ENCODE measurements at places on chromosomes 3 and 15.

GRCh38 chr3:187210091-187210490 is 12.8 kb downstream of the RTP1 start:
- no peak for DNase-seq

DNA sequence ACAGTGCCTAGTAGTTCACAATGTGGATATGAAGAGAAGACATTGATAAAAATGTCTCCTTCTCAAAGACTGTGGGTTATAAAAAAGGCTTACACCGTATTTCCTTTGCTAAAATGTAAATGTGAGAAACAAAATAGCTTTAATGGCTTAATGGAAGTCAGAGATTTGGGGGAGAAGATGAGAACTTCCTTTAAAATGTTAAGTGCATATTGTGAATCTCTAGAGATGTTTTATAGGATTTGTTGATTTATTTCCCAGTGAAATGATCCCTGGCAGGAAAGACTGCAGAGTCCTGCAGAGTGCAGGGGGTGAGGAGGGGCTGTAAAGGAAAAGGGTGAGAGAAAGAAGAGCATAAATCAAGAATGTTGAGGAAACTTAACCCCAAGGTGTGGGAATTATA is 305.1 kb downstream of the GAP43 start:
- DNase-seq = no peak

DNA sequence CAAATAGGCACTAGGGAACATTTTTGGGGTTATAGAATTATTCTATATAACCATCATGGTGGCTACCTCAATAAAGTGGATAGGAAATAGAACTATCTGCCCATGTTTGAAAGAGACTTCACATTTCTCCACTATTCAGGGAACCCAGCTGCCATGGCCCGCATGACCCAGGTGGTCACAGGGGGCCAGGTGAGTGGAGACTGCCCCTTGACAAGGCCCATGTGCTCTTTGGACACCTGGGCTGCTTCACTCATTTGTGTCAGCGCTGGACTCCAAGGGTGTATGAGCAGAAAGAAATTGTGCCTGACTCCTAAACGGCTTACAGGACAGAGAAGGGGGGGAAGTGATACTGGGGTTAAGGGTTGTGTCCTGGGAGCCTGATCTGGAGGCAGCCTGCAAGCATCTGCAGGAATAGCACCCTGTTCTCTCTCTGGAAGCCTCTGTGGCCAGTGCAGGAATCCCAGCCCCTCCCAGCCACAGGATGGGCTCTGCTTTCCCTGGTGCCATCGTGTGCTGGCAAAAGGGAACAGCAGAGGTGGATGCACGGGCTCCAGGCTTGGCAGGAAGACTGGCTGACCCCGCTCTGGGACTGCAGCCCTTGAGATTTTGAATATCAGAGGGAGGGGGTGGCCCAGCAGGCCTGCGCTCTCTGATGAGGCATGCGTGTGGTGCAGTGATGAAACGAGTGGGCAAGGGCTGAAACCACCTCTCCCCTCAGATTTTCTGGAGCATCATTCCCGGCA is 9.1 kb upstream of the C3orf22 start:
- no peak for DNase-seq

GRCh38 chr15:83592370-83593040 is 61.4 kb upstream of the ADAMTSL3 start:
- no peak for DNase-seq

- no peak for DNase-seq
These were observed 78.1 kb downstream of the AGBL1 start for GRCh38 chr15:86157606-86158293.

GRCh38 chr15:66565741-66566144 is at the start of gene LCTL:
Gene LCTL, minus strand, starts transcription at chr15:66565998. Its CDS starts 633 bp downstream, at chr15:66565365.
- DNase-seq = no peak

DNA sequence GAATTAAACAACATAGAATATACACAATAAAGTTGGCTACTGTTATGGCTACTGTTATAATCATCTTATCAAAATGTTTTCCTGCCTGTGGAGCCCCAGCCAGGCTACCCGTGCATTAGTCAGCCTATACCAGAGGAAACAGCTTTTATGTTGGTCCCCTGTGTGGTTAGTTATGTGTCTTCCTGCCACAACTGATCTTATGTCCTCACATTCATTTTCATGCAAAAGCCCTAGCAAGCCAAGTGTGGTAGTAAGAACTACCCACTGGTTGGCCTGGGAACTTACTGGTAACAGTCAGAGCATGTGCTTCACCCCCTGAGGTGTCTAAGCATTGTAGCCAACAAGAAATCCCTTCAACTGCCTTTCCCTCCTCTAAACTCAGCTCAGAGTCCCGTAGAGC is 21.8 kb downstream of the MGLL start:
- DNase-seq = no peak

GRCh38 chr3:187281191-187281714 is 10.3 kb downstream of the MASP1 start:
- no peak for DNase-seq

DNA sequence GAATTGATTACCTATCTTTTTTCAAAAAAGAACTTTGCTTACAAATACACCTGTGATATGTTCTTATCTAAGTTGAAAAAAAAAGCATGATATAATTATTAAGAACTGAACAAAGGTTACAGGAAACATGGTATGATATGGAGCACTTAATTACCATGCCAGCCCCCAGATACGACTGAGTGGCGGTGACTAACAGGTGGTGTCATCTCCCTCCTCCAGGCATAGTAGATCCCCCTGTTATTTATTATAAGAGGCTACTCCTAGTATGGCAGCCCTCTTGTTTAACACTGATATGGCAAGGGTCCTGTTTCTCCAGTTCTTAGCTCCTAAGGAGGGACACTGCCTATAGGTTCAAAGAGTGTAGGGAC is 31.0 kb upstream of the TM4SF4 start:
- DNase-seq = no peak

GRCh38 chr3:100227511-100227921 is 33.3 kb upstream of the TBC1D23 start:
- DNase-seq = no peak

GRCh38 chr15:98807262-98807661 is 158.9 kb downstream of the IGF1R start:
- no peak for DNase-seq

DNA sequence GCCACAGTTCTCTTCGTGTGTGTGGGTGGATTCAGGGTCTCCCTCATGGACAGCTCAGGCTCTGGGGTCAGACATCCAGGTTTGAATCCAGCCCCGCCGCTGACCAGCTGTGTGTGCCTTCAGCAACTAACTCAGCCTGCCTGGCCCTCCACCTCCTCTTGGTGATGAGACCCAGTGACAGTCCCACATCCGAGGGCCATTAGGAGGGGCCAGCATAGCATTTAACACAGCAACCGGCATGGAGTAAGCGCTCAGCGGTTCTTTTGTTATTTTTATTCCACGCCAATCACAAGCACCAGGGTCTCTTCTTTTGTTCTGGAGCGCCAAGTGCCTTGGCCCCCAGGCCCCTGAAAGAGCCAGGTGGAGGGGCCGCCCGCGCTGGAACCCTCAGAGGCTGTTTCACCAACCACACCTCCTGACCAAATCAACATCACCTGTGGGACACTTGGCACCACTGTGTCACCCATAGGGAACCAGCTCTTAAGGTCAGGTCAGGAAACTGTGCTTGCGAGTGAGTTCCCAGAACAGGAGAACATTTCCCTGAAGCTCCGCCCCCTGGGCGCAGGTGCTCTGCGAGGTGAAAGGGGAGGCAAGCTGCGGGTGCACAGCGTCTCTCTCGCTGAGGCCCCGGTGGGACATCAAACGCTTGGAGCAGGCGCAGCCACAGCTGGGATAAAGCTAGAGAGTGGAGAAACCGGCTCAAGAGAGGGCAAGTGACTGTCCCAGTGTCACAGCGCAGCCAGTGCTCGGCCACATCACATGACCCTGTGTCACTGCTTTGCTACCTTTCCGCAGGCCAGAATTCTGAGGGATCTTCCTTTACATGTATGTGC is 311.3 kb downstream of the UACA start:
- DNase-seq = no peak

GRCh38 chr3:178217479-178217878 is 318.8 kb upstream of the KCNMB2 start:
- DNase-seq = no peak

DNA sequence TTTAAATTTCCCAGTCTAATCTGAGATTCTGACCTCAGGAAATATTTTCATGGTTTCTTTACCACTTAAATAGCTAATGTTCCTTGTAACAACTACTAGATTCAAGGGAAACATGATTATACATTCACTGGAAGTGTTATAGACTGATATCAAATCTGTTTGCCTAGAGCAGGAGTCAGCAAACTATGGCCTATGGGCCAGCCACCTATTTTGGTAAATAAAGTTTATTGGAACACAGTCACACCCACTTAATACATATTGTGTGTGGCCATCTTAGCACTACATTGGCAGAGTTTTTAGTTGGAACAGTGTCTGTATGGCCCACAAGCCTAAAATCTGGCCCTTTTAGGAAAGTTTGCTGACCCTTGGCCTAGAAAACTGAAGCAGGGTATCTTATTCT is 50.1 kb downstream of the GLCE start:
- DNase-seq = no peak

GRCh38 chr3:63607716-63608115 is 44.8 kb upstream of the SNTN start:
- DNase-seq = no peak

DNA sequence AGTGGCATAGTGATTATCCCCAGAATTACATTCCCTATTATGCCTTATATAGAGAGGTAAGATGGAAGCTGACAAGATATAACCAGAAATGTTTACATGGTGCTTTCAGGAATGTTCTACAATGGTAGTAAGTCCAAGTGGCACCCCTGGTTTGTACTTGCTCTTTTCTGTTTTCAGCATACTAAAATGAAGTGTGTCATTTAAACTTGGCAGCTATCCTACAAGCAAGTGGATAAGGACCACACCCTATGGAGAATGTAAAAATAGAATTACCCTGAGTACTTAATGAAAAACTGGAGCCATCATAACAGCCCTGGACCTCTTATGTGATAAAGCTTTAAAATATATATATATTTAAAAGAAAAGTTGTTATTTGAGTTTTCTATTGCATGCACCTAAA is 1012.7 kb upstream of the CADM2 start:
- no peak for DNase-seq

DNA sequence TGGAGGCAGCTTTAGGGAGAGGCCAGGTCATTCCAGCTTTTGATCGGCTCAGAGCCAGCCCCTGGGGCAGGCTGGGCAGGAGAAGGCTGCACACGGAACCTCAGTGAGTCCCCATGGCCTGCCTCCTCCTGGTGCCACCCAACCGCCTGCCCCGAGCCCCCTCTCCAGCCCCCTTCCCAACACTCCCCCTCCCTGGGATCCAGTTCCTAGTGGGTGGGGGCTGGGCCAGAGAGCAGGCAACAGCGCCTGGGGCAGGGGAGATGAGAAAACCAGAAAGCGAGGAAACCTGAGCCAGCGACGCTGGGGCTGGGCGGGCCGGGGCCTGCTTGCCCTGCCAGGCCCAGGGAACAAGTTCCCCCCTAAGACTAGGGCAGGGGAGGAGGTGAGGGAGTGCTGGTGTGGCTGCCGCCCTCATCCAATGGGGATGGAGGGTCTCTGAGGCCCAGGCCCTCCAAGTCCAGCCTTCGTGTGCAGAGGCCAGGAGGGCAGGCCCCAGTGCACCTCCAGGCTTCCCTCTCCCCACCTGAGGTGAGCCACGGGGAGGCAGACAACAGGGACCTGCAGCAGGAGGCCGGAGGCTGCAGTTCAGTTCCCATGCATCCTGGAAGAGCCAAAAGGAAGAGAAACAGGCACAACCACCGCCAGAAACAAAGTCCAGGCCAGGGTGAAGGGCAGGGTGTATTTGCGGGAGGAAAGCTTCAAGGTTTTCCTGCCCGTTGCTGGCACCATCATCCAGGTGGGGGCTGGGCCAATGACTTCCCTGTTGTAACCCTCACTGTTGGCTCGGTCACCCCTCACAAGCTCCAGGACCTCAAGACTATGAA is 4.0 kb upstream of the SEMA3F start:
- no peak for DNase-seq

DNA sequence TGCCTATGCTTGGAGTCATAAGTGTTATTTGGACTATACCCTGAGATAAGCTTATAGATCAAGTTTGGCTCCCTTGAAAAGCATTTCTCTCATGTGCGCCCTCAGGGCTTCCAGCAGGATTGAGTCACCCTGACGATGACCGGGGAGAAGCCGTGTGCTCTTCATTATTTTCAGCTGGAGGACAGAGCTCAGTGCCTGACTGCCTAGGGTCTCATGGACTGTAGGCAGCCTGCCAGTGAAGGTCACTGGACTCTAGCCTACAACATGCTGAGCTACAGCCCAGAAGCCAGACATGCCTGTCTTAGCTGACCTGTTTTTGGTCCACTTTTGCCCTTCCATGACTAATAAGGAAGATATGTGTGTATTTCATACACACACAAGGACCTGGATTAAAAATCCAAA is 31.6 kb upstream of the NUDT16 start:
- no peak for DNase-seq

DNA sequence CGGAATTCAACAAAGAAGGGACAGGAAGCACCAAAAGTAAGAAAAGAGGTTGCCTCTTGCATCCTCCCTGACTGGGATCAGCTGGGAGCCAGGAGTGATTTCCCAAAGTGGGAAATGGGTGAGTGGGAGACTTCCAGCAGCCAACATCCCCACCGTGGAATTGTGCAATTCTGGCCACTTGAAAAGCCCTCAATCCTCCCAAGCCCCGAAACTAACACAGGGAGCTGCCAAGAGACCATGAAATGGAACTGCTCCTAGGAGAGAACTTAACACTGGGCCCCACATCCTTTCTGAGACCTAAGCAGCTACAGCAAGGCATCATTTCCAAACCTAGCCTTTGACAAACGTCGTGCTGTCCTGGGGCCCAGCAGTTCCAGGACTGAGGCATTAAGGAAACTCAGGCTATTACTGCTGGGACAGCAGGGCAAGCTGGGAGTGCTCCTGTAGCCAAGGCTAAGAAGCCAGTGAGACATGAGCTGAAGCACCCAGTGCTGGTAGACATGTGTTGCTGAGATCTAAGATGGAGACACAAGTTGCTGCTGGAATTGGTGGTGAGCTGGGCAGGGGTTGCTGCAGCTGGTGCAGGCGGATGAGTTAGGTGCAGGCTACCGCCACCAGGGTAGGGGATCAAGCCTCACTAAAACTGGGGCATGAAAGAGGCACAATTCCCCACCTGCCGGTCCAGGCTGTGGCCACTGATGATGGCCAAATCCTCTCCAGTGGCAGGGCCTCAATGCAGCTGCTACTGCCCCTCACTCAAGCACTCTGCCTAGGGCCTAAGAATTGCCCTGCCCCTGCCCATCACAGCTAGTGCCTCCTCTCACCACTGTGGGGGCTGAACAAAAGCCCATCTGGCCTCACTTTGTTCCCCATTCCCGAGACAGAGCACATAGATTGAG is 43.9 kb downstream of the ALDH1A2 start:
- DNase-seq = peak; percentile 16

DNA sequence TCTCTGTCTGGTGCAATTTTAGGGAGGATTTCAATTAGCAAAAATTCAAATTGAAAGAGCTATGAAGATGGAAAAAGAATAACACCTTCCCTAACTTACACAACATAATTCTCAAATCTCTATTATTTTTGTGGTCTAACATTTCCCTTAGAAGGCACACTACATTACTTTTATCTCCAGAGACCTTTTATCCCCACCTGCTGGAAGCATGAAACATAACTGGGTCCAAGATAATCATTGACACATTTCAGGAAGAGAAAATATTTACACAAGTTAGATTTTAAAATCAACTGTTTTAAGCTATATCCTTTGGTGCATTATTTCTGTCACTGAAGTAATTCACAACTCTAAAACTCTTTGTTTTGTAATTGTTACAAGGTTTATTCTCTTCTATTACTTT is 779.5 kb downstream of the ROBO1 start:
- no peak for DNase-seq

GRCh38 chr3:188446766-188447165 is 292.8 kb downstream of the LPP start:
- DNase-seq = no peak
